ENCODE measurements at places on chromosomes 13 and 19.

DNA sequence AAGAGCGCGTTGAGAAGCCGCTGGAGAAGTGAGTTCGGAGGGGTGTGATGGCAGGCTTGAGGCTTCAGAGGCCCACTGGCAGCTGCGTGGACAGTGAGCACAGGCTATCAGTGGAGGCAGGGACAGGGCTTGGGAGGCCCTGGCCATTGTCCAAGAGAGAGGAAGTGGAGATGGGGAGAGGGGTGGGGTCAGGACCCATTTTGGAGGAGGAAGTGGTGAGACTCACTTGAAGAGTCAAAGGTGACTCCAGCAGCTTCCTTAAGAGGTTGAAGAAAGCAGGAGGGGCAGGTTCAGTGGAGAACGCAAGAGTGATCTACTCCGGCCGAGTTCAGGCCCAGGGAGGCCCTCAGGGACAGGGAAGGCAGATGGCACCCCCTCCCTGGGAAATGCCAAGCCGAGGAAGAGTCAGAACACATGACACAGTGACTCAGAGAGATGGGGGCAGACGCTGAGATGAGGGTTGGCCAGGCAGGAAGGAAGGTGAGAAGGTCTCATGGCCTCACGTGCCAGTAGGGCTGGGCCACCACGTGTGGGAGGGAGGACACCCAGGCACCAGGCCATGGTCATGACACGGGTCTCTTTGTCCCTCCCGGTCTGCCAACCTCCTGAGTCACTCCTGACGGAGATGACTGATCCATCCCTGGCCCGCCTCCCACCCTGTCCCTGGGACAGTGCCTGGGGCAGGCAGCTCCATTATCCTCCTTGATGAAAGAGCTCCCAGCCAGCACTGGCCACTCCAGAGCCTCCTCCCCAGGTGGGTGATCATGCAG lies 10.1 kb upstream of the CD22 start:
- peak; percentile 27 for DNase-seq

- DNase-seq, result no peak
These were observed 15.2 kb upstream of the PABPC3 start for GRCh38 chr13:25080773-25081172.

DNA sequence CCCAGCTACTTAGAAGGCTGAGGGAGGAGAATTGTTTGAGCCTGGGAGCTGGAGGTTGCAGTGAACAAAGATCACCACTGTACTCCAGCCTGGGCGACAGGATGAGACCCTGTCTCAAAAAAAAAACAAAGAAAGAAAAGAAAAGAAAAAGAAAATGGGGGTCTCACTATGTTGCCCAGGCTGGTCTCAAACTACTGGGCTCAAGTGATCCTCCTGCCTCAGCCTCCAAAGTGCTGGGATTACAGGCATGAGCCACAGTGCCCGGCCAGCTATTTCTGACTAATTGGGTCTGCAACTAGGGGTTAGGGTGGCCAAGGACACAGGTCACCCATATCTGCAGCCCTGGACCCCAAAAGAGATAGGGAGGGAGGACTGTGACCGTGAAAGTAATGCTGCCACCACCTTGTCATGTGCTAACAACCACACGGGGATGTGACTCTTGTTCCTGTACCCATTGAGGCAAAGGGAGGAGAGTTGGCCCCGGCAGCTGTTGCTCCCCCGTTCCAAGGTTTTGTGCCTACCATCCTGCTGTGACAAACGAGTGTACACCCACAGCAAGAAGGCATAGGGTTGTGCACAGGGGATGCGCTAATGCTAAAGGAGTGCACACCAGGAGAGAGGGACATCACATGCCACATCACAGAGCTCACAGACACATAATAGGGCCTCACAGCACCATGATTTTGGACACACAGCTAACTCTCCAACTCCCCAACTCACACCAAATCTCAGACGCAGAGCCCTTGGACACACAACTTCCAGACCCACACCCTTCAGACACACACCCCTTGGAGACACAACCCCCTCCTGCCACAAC lies 619 bp downstream of the MEF2B start:
- DNase-seq, result no peak

DNA sequence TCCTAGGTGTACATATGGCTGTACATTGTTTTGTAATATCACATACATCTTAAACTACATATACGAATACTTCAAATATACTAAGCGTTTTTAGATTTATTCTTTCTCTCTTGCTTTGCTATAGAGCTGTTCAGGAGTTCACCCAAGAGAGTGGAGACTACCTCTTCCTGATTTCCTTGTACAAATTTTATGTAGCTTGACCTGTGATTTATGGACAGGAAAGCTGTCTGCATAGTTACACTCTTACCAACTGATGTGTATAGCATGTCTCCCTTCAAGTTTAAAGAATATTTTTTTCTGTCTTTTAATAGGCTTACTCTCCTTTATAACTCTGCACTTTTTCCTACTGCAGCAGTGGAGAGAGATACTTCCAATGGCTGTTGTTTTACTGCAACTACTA lies 428.7 kb downstream of the NDFIP2 start:
- no peak for DNase-seq

GRCh38 chr13:20702915-20703779 lies at the start of gene IL17D:
TSS of gene IL17D (plus strand) at chr13:20703699. CDS start at chr13:20704002, 303 bp downstream.
- no peak for DNase-seq

GRCh38 chr19:18597809-18598660 lies 8.6 kb downstream of the CRLF1 start:
- no peak for DNase-seq

DNA sequence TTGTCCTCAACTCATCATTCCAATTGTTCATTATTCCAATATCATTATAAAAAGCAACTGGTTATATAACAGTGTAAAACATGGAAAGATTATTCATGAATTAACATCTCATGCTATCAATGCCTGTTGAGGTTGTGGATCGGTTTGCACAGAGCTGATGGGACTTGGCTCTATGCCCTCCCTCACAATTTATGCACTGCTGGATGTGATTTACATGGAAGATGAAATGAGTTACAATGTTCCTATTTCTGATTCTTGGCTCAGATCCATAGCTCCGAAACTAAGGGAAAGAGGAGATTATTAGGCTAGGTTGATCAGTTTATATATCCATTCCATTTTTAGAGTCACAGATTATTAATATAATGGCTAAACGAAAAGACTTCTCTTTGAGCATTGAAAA lies 38.6 kb downstream of the SCEL start:
- DNase-seq, result no peak

DNA sequence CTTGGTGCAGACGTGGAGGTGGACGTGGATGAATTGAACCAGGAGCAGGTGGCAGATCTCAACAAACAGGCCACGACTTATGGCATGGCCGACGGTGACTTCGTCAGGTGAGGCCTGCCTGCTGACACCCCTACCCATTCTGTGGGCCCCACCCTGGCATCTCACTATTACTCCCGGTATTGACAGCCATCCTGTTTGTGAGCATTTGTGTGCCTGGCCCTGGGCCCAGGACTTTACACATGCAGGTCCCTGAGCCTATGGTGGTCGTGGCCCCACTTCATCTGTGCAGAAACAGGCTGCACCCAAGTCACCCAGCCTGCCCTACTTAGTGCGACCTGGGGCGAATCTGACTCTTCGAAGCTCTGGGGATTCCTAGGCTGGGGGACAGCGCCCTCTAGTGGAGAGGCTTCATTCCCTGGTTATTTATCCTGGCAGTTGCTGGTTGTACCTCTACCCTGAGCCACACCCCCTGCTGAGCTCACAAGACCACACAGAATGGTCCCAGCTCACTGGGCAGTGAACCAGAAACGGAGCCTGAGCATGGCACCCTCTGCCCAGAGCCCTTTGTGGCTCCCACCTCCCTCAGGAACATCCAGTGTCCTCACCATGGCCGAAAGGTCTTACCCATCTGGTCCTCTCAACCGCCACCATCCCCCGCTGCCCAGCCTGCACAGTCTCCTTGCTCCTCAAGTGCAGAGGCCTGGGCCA lies 16.9 kb downstream of the ZNF296 start:
- peak; percentile 45 for DNase-seq

DNA sequence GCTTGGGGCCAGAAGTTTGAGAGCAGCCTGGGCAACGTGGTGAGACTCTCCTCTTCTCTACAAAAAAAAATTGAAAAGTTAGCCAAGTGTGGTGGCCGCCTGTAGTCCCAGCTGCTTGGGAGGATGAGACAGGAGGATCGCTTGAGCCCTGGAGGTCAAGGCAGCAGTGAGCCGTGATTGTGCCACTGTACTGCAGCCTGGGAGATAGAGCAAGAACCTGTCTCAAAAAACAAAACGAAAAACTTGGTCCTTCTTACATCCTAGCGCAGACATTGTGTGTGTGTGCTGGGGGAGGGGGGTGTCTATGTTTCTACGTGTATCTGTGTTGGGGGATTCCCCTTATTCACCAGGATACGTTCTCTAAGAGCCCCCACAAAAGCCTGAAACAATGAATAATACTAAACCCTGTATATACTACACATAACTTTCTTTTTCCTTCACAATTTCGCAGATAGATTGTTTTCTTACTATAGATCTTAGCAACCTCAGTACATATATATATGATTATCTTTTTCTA lies 7.9 kb downstream of the AXL start:
- no peak for DNase-seq

DNA sequence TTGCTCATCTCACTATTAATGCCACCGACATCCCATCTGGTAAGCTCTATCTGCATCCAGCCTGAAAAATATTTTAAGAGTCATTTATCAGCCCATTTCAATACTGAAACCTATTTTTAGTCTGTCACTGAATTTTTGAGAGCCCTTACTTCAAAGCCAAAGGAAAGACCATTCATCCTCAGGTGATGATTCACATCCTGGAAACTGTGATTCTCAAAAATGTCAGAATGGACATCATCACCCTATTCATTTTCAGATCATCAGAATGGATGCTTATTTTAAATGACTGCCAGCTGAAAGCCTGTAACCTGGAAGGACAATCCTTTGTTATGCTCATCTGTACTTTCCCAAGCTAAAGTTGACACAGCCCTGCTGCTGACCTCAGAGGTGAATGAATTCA lies 27.0 kb downstream of the TNFSF11 start:
- DNase-seq, result no peak

DNA sequence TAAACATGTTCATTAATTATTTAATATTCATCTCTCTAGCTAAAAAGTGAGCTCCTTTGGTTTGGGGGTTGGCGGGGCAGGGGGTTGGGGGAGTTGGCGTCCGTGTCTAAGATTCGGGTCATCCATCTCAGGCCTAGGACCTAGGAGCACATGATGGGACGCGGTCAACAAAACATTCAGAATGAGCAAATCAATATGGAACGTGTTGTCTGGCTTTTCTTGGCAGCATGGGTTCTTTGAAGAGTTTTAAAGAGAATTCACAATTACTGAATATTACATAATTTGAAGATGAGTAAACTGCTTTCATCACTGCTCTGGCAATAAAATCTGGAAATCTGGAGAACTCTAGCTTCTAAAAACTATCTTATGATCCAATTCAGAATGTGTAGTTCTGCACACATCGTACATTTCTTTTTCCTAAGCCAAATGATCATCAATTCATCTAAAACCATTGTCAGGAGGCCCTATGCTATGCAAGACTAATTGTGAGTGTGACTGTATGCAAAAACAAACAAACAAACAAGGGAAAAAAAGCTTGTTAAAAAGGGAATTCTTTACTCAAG lies 5.4 kb upstream of the ARGLU1 start:
- no peak for DNase-seq

GRCh38 chr19:12778017-12778904 lies 2.9 kb upstream of the HOOK2 start:
- DNase-seq, result no peak

- no peak for DNase-seq
These were observed 86.5 kb downstream of the ATP11A start for GRCh38 chr13:112776354-112776753.

DNA sequence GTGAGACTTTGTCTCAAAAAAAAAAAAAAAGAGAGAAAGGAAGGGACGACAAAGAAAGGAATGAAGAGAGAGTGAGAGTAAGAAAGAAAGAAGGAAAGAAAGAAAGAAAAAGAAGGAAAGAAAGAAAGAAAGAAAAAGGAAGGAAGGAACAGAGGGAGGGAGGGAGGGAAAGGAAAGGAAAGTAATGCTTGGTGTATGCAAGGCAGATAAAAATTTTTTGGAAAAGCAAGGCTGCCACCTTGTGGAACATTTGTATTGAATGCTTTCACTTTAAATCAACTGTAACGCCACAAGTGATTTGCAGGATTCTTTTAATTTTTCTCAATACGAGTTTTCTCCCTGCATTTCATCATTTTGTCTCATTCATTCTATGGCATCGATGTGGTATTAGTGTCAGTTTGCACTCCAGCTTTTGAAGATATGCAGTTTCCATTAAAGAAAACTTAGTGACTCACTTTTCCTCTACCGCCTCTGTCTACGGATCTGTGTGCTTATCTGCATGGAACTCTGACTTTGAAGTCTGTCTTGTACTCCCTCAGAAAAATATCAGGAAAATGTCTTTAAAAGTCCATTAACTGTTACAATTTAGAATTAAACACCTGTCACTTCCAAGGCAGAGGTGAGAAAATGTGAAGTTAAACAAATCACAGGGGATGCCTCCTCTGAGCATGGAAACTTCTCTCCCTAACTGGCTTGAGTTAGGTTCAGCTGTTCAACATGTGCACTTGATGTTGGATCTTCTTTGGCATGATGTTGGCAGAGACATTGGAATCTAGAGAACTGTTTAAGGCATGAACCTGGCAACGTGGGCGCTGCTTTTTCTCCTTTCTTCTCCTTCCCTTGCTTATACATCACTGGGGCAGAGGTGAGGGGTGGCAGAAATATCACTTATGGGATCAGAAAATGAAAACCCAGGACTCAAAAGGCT lies 20.0 kb upstream of the ZDHHC20 start:
- DNase-seq, result peak; percentile 43

GRCh38 chr19:709196-709964 lies 645 bp downstream of the PALM start:
- no peak for DNase-seq

DNA sequence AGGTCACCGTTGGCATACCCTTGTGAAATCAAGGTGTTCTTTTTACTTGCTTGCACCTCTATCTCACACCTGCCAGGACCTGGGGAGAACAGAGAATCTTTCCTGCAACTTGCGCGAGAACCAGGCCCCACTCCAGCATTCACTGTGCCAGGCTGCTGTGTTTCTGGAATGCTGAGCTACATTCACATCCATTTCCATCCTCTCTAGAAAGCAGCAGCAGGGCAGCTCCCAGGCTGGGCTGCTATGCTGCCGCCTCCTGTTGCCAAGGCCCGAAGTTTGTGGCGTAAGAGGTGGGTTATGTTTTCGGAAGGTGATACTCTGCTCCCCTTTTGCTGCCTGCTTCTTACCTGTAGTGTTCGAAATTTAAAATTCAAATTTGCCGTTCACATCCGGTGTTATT lies 464.1 kb downstream of the KLF5 start:
- DNase-seq, result no peak

GRCh38 chr13:111423168-111423785 lies 102.8 kb downstream of the TEX29 start:
- no peak for DNase-seq

GRCh38 chr19:29320618-29321017 lies 107.7 kb upstream of the UQCRFS1 start:
- DNase-seq, result no peak

DNA sequence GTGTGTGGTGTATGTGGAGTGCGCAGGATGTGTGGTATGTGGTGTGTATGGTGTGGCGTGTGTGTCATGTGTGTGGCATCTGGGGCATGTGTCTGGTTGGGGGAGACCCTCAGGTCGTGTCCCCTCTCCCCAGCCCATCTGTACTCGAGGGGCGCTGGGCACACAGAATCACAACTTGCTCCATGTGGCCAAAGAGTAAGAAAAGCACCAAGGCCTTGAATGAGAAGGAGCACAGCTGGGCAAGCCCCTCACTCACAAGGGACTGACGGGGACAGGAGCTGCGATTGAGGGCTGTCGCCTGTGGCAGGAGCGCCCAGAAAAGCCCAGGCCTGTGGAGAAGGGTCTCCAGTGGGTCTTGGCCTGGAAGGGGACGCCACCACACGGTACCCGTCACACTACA lies 62.8 kb downstream of the PEPD start:
- no peak for DNase-seq

GRCh38 chr13:68597641-68598040 lies 1367.5 kb upstream of the PCDH9 start:
- no peak for DNase-seq

All from pulmonary artery endothelial cell (primary cell).